ENCODE measurements at places on chromosomes 7 and 10.

GRCh38 chr10:17585016-17585415, 32.2 kb downstream of the HACD1 start:
- no peak for DNase-seq

DNA sequence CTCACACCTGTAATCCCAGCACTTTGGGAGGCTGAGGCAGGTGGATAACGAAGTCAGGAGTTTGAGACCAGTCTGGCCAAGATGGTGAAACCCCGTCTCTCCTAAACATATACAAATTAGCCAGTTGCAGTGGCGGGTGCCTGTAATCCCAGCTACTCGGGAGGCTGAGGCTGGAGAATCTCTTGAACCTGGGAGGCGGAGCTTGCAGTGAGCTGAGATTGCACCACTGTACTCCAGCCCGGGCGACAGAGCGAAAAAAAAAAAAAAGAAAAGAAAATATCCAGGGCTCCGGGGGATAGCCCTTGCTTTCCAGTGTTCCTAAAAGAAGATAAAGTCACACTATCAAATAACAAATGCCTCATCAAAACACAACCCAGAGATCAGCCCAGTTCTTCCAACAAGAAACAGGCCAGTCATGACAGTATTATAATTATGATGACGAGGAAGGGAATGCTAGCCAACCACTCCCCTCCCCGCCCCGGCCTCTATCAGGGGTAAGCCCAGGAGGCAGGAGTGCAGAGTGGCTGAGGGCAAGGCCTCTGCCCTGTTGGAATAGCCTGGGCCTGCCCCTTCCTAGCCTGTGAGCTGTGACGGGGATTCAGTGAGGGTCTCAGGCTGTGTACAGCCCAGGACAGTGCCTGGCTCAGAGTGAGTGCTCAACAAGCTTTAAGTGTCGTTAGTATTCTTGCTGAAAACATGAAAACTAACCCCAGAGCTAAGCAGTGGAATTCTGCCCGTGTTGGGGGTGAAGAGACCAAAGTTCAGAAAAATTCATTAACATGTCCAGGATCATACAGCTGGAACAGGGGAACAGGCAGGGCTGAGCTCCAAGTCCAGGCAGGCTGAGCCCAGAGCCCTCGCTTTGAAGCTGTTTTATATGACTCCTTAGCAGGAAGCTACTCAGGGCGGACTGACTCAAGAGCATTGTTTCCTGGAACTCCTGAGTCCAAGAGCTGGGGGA, 54.3 kb downstream of the FAM241B start:
- no peak for DNase-seq

- DNase-seq, result no peak
These were observed 18.8 kb downstream of the DNAJC9 start for GRCh38 chr10:73228247-73228646.

- peak; percentile 14 for DNase-seq
These were observed 615 bp upstream of the CNTNAP2 start for GRCh38 chr7:146115851-146116520.

DNA sequence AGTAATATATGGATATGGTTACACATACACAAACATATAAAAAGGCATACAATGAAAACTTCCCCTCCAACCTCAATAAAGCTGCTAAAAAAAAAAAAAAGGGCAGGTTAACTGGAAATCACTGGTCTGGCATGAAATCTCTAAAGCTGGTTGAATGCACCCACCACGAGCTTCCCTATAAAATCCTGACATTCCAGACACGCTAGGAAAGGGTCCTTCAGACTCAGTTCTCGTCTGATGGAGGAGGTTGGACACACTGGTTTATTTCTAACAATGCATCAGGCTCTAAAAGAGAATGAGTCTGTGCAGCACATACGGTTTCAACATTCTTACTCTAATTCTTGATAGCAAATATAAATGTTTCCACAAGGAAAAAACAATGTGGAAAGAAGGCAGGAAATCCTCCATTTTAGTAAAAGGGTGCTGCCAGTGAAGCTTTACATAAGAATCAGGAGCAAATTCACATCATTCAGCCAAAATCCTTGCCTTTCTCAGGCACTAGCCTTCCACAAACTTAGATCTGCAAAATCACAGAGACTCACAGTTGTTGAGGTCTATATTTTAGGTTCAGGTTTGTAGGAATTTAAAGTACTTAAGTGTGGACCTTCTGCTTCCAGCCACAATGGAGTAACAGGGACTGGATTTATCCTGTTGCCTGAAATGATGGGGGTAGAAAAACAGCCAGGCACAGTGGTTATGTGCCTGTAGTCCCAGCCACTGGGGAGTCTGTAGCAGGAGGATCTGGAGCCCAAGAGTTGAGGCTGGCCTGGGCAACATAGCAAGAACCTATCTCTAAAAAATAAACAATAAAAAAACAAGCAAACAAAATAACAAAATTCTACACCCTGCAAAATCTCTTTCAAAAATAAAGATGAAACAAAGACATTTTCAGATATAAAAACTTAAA, 73.5 kb downstream of the CYTH3 start:
- no peak for DNase-seq

GRCh38 chr7:768881-769504, 41.9 kb upstream of the PRKAR1B start:
- no peak for DNase-seq

DNA sequence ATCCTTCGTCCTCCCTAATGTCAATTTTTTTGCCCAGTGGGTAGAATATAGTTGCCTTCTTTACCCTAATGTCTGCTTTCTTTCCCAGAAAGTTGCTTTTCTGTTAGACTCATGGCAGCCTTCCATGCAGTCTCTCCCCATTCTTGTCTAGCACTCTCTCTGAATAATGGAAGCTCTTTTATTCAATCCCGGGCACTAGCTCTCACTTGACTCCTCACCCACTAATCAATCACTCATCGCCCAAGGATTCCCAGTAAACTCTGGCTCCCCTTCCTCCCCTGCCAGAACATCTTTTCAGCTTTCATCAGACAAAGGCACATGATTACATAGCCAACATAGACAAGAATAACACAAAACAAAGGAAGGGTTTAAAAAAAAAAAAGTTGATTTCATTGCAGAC, 100.2 kb upstream of the RELN start:
- DNase-seq, result no peak
